CD8-positive, alpha-beta memory T cell (primary cell): ENCODE measurements at places on chromosomes 3 and 15.

DNA sequence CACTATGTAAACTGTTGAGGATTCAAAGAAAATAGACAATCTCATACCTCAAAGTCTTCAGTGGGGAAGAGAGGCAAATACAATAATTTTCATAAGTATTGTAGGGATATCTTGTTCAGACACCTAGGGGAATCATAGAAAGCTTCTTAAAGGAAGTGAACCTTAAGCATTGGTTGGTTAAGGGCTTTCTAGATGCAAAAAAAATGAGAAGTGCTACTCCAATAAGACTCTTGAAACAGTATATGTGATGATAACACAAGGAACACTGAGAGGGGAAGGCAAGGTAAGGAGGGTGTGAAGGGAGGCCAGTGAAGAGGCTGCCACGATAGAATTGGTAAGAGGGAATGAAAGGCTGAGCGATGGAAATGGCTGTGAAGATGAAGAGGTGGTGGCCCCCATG lies 104.1 kb downstream of the TPRG1 start:
- DNase-seq, result no peak

GRCh38 chr3:11335056-11335608 lies 62.9 kb downstream of the ATG7 start:
- DNase-seq, result no peak

DNA sequence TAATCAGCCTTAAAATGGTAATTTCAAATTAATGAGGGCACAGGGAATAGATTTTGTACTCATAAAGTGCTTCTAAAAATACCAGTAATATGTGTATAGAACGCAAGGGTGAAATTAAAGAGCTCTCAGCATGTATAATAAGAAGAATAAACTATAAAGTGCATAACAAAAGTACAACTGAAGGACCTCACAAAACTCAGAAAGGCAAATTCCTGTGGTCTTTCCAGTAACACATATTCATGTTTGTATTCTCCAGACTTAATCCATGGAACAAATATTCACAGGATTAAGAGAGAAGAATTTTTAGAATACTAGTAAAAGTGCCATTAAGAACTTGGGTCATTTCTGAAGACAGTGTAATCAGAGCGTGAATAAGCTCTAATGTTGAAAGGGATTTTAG lies 646.3 kb downstream of the CADM2 start:
- DNase-seq, result no peak

- no peak for DNase-seq
Observed at GRCh38 chr3:121724130-121724529, 25.4 kb downstream of the GOLGB1 start.

- no peak for DNase-seq
Observed at GRCh38 chr3:87121856-87122255, 105.3 kb upstream of the CHMP2B start.

DNA sequence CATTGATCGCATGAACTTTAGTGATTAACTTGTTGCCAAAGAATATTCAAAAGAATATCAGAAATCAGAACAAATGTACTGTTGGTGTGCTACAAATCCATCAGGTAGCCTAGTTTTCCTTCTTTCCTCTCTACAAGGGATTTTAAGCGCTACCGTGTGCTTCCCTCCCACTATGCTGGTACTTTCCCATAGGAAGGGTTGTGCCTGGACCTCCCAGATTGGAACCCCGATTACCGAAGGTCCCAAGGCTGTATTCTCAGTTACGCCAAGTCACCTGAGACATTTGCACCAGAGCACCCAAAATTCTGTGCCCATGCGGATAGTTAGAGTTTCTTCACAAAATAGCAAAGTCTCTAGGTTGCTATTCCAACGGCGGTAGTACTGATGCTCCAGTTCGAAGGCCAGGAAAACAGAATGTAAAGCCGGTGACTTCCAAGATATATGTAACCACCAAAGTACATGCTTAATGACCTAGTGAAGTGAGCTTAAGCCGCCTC lies 23.4 kb upstream of the GATM start:
- no peak for DNase-seq

GRCh38 chr15:55289011-55289745 lies 435 bp downstream of the RAB27A start:
- DNase-seq, result peak; percentile 29
